ENCODE measurements at places on chromosomes 5 and 9.

DNA sequence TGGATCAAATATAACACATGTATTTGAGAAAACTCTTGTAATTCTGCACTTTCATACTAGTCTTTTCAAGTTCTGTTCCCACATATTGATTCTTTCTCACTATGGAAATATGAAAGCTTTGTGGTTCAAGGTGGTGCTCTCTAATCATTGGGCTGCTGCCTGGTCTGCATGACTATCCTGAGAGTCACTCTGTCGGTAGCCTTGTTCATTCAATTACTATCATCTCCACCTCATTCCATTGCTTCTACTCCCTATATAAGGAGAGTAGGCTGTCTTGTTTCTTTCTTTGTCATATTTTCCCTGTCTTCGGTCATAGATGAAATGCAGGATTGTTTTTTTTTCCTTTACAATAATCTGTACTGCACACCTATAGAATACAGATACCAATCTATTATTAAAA is 341.4 kb upstream of the ACTBL2 start:
- DNase-seq, result no peak

DNA sequence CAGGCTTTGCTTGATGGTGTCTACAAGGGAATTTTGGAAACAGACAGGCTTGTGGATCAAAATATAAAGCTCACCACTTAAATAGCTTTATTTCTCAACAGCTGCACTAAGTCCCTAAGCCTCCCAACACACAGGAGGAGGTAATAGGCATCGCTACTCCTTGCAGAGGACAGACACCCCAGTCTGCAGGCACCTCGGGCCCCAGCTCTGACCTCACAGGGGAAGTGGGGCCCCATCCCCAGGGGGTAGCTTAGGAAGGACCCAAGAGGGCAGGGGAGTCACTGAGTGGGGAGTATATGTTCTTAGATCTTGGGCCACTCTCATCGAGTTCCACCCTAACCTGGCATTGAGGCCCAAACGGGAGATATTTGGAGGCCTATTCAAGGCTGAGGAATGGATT is 66.7 kb upstream of the XPA start:
- DNase-seq, result no peak

GRCh38 chr9:112064871-112065270 is 110.2 kb downstream of the SUSD1 start:
- no peak for DNase-seq

DNA sequence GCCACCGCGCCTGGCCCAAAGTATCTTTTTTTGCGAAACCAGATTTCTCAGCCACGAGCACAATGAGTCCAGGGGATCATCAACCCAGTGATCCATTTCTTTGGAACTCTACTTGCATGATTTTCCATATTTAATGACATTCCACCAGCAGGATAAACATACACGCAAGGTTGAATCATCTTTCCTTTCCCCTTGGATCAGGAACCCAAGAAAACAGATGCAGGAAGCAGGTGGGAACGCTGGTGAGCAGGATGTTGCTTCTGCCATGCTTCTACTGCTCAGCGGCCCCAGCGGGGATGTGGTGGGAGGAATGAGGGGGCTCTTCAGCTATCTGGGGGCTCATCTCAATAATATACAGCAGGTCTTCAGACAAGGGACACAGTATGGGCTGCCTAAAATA is 118.2 kb downstream of the SEC61B start:
- no peak for DNase-seq

GRCh38 chr5:33049298-33049697 is 338.2 kb downstream of the NPR3 start:
- no peak for DNase-seq

GRCh38 chr5:89573345-89573744 is 690.4 kb upstream of the MEF2C start:
- DNase-seq, result no peak

GRCh38 chr5:9288234-9288633 is 257.6 kb downstream of the SEMA5A start:
- DNase-seq, result peak; percentile 28

GRCh38 chr9:127104581-127105311 is 17.7 kb downstream of the ANGPTL2 start:
- no peak for DNase-seq

DNA sequence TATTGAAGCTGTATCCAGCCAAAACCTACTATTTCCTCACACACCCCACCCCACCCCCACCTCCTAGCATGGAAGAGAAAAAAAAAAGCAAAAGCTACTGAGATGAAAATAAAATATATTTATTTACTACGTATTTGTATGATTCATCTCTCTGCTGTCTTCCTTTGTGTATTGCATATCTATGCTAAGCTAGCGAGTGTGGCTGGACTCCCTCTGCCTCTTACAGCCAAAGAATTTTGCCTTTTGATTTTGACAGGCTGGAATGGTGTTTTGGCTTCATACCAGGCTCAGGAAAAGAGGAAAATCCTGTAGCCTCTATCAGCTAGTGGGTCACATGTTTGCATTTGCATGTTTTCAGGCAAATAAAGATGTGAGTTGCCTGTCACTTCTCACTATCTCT is 2.2 kb downstream of the ABLIM3 start:
- no peak for DNase-seq

DNA sequence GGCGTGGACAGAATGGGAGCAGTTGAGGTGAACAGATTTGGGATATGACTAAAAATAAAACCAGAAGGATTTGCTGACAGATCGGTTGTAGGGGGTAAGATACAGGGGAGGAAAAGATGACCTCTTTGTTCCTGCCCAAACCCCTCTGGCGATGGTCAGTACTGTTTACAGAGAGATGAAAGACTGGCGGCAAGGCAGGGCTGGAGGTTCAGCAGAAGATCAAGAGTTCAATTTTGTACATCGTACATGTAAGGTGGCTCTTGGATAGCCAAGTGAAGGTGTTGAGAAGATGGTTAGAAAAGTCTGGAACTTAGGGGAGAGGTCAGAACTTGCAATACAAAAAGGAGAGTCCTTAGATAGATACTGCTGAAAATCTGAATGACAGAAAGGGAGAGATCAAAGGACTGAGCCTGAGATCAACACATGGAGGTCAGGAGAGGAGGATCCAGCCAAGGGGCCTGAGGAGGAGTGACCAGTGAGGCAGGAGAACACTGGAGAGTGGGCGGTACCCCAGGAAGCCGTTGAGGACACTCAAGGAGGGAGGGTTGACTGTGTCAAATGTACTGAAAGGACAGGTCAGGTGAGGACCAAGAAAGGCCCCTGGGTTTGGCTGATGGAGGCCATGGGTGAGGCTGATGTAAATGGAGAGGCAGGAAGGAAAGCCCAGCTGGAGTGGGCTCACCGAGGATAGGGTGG is 7.1 kb downstream of the IL4 start:
- DNase-seq, result no peak

DNA sequence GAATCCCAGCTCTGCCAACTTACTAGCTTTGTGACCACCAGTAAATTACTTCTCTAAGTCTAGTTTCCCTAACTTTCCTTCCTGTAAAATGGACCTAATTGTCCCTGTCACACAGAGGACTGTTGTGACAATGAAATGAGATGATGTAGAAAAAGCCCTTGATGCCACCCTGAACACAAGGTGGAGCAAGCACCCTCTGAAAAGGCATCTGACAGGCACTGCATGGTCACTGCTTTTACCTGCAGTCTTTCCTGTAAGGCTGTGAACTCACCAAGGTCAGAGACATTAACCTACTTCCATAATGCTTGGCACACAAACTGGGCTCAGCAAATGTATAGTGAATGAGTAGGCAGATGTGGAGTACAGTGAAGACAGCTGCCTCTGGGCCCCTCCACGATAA is 6.1 kb downstream of the SLC31A2 start:
- DNase-seq, result no peak

GRCh38 chr9:110880189-110880588 is 158.1 kb downstream of the LPAR1 start:
- DNase-seq, result no peak

GRCh38 chr5:169050146-169050571 is 250.8 kb downstream of the SLIT3 start:
- DNase-seq, result no peak

DNA sequence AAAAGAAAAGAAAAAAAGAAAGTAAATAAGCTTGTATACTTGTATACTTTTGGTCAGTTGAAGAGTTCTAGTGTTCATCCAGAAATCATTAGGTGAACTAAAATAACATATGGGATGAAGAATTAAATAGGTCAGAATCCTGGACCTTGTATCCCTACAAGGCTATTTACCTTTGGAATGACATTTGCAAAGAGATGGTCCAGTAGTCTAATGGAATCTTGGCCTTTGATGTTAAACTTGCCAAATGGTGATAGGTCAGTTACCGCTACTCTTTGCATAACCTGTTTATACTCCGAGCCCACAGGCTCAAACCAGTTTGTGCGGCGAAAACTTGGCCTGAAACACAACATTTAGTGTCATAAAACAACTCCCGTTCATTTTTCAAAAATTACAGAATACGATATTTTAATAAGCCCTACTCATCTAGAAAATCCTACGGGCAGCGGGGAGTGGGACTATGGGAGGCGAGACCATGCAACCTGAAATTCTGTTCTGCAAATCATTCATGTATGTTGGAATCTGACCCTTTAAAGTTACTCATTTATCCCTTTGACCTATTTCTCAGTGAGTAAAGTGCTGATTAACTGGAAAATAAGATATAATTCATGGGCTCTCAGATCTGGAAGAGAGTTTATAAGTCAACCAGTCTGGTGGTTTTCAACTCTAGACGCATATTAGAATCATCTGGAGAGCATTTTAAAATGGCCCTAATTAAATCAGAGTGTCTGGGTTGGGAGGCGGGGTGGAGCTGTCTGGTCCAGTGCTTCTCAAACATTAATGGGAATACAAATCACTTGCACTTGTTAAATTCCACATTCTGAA is 38.6 kb downstream of the DMGDH start:
- DNase-seq, result no peak

GRCh38 chr9:1219284-1219683 is 169.1 kb downstream of the DMRT2 start:
- no peak for DNase-seq

DNA sequence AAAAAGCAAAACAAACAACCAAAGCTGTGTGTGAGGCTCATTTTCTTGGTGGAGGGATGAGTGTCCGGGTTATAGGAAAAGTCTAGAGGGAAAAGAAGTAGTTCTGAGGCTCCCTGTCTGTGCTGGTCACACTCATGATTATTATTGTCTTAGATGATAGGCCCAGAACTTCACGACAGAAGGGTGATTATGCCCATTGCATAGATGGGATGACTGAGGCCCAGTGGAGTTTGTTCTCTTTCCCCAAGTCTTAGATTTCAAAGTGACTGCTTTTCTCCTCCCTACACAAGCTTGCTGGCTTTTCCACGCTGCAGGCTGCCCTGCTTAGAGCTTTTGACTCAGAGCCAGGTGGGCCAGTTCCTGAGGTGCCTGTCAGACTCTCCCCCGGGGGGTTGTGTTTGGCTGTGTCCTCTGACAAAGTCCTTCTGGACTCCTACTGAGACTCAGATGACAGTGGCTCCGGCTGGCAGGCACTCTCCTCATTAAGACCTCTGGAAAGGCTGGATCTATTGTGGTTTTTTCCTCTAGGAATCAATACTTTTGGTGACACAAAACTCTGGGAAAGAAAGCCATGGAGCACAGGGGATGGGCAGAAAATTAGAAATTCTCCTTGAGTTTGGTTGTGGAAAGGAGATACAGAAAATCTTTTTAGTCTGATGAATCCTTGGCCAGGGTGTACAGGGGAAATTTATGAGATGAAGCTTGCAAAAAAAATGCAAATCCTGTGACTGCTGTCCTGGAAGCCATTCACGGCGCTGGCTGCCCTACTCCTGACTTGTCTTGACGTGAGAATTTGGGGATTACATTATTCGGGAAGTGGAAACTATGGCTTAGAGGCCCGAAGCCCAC is 120.9 kb downstream of the NSG2 start:
- DNase-seq, result peak; percentile 47

Data from hypothalamus (tissue), 51 donors.